CD4-positive, alpha-beta T cell (primary cell): ENCODE measurements at places on chromosomes 7 and 10.
A peak's percentile ranks its signal among the peaks of the same experiment; 100 is the strongest.

DNA sequence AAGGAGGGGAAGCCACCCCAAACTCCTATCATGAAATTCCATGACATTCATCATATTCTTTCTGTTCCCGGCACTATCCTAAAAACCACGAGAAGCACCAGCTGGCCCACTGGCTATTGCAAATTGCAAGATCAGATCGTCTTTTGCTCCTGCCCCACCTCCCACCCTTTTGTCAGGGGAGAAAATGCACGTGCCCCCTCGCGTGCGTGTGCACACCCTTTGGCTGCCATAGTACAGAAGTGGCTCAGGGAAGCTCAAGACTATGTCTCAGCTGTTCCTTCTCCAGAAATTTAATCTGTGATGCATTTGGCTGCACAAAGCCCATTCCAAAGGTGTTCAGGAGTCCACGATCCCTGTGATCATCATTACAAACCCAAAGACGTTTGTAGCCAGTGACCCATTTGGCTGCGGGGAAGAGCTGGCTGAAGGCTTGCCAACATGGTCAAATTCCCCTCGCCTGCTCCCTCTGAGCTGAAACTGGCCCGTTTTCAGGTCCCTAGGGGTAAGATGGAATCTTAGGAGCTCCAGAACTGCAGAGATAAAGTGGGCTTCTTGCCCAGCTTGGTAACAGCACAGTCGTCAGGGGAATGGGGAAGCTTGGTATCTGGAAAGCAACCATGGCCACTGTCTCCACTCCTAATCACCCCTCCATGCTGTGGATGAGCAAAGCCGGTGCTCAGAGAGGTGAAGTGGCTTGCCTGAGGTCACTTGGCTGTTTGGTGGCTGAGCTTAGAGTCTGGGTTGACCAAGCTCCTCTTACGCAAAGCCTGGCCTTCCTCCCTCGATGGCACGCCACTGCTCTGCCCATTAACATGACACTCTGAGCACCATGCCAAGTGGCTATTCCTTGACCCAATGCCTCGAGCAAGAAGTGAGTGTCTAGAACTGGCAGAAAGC, 155.4 kb downstream of the NEURL1 start:
- DNase-seq, result no peak

GRCh38 chr10:10792681-10793080, 225.0 kb upstream of the CELF2 start:
- DNase-seq, result no peak

- DNase-seq, result no peak
These were observed 170.5 kb downstream of the C1GALT1 start for GRCh38 chr7:7352845-7353244.

- DNase-seq, result peak; percentile 42
These were observed 40.7 kb downstream of the TARP start for GRCh38 chr7:38232502-38233366.

GRCh38 chr7:42833411-42833810, 78.5 kb downstream of the C7orf25 start:
- DNase-seq, result no peak

DNA sequence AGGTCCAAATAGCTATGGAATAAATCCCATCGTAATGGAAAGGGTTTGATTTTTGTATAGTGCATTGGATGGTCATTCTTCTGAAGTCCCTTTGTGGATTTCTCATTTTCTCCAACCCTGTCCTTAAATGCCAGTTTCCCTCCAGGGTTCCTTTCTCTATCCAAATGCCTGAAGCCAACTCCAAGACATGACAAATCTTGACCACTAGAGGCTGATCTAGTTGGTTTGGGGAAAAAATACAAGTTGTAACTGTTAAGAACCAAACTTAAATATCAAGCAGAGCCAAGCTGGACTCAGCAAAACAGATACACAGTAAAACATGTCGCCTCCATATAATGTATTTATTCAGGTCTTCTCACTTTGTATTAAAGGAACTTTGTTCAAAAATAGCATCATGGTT, 28.7 kb downstream of the FRMD4A start:
- no peak for DNase-seq

GRCh38 chr7:7157177-7157886, 25.0 kb upstream of the C1GALT1 start:
- DNase-seq, result peak; percentile 58

GRCh38 chr7:151896486-151896885, 19.6 kb upstream of the PRKAG2 start:
- DNase-seq, result no peak

DNA sequence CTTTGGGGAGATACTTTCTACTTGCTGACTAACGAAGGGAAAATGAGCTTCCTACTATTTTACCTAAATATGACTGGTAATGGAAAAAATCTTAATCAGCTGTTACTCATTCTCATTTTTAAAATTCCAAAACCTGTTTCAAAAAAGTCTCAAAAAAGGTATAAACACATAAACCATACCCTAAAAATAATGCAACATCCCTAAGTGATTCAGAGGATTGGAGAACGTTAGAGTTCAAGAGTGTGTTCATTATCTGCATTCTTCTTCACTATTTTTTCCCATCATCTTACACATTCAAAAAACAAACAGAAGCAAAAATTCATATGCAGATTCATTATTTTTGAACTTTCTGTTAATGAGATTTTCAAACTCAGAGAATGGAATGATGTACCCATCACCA, 150.4 kb upstream of the GNAI1 start:
- no peak for DNase-seq

DNA sequence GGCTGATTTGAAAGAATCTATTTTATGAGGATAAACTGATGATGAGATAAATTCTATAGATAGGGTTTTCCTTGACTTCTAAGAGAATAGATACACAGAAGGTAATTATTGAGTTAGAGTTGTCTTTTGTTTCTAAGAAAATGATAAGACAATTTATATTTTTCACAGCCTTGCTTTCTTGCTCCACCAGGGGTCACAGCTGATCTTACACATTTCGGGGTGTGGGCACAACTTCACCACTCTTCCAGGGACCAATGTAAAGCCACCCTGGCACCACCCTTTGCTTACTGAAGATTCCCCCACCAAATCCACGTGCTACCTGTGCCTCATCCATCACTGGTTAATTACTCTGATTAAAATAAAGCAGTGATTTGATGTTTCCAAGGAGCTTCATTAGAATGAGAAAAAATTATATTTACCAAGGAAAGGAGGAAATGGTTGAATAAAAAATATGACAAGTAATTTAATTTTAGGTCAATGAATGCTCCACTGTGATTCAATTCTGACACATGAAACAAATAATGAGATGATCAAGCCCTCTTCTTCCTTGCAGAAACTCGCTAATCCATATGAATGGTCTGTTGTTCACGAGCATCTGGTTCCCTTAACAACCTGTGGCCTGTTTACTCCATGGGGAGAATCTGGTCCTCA, 177.3 kb upstream of the TNS3 start:
- no peak for DNase-seq
